Kidney epithelial cell (primary cell): ENCODE measurements at places on chromosomes 1 and 21.

DNA sequence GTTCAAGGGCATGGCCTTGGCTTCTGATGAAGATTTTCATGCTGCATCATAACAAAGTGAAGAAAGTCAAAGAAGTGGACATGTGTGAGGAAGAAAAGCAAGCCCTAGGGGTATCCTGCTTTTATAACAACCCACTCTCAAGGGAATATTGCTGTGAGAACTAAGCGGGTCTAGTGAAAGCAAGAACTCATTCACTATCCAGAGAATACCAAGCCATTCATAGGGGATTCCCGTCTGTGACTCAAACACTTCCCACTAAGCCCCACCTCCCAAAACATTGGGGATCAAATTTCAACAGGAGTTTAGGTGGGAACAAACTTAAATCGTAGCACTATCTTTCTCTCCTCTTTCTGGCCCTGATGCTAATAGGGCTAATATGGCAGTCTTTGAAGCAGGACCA lies 98.5 kb upstream of the CTTNBP2NL start:
- no peak for DNase-seq

GRCh38 chr1:41802532-41803501 lies 115.9 kb downstream of the HIVEP3 start:
- DNase-seq: no peak

DNA sequence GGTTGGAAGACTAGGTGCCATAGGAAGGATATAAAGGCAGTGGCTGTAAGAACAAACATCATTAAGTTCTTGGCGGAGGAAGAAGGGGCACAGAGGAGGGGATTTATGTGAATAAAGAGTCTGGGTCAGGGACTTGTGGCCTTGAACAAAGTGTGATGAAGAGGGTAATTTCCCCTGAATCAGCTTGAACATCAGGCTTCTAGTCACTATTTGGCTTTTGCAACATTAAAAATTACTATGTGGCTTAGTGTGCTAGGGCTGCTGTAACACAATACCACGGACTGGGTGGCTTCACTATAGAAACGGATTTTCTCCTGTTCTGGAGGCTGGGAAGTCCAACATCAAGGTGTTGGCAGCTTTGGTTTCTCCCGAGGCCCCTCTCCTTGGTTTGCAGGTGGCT lies 70.5 kb upstream of the CNIH3 start:
- no peak for DNase-seq

DNA sequence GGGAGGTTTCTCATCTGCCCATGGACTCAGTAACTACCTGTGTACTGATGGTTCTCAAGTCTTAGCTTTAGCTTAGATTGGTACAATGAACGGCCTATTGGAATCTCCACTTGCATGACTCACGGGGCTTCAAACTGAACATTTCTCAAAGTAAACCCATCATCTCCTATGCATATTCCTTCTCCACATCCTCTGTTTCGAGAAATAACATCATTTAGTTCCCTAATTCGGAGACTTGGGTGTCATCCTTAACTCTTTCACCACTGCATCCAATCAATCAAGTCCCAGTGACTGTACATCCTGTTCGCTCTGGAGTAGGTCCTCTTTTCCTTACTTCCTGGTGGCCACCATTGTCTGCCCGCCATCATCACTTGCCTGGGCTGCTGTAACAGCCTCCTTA lies 55.8 kb downstream of the LGR6 start:
- no peak for DNase-seq

GRCh38 chr1:111878649-111879048 lies 110.8 kb downstream of the KCND3 start:
- DNase-seq: no peak

- no peak for DNase-seq
These were observed 62.2 kb downstream of the ZZZ3 start for GRCh38 chr1:77620273-77620672.

GRCh38 chr1:65157546-65157941 lies 9.5 kb downstream of the AK4 start:
- no peak for DNase-seq
